T-cell (primary cell): ENCODE measurements at places on chromosomes 11 and 22.

GRCh38 chr11:33952805-33953204 lies 60.9 kb upstream of the LMO2 start:
- no peak for DNase-seq

- DNase-seq = no peak
Measured at GRCh38 chr11:100684101-100685065, 2.7 kb upstream of the ARHGAP42 start.

DNA sequence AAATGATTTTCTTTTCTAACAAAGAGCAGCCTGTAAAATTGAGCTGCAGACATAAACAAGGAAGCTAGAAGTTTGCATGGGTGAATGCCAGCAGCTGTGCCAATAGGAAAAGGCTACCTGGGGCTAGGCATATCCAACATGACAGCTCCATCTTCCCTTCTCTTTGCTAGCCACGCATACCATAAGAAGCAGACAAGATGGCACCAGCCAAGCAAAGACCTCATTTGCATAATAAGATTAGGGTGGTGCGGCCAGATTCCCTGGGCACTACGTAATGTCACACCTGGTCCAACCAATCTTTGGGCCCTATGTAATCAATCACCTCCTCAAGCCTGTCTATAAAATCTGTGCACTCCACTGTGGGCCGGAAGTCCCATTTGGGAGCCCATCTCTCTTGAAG lies 108.3 kb downstream of the SWAP70 start:
- DNase-seq = no peak

DNA sequence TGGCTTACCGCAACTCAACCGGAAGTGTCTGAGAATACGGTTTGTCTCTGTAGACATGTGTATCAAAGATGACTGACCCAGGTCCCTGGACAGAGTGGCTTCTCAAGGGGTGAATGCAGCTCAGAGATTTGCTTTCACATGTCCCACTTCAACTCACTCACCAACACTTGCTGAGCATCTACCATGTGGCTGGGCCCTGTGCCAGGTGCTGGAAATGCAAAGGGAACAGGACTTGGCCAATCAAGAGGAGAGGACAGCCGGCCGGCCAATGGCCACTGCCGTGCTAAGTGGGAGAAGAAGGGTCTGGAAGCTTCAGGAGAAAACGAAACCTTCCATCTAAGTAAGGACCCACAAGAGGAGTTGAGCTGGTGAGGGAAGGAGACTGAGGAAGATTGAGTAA lies 151.3 kb downstream of the CEP164 start:
- DNase-seq = no peak

DNA sequence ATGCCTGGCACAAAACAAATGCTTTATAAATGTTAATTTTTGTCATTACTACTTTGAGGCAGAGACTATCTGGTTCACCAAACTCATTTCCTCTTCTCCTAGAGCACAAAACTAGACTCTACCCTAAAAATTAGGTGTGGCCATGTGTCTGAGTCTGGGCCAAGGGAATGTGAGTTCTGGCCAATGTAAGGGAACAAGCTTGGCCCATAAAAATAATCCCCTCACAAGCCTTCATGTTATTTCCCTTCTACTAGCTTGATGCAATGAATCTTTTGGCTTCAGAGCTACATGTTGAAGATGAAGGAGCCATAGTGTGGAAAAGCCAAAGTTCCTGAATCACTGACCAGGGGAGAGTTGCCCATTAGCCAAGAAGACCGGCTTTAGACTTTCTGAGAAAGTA lies 406.5 kb upstream of the CCDC90B start:
- DNase-seq = no peak
